ENCODE measurements at places on chromosomes 12 and 14. TPM values are rescaled to one million over a fixed set of nuclear protein-coding genes. Genes with fewer than 3 reads are reported as not detected.

CLSTN3 gene
- 12.9 TPM for total RNA-seq

HNF1A gene
- not detected for total RNA-seq

COX8C gene
- total RNA-seq, result not detected

KRT3 gene
- not detected for total RNA-seq

CIROP gene
- total RNA-seq, result not detected

RD3L gene
- total RNA-seq, result not detected

LMO3 gene
- total RNA-seq, result under 0.01 TPM

SERPINA4 gene
- not detected for total RNA-seq

PLEKHG7 gene
- total RNA-seq, result not detected

AQP6 gene
- total RNA-seq, result not detected

KRT85 gene
- total RNA-seq, result not detected

OR5AU1 gene
- total RNA-seq, result not detected

RHEBL1 gene
- 1.5 TPM for total RNA-seq

GNB3 gene
- 0.40 TPM for total RNA-seq

NID2 gene
- total RNA-seq, result 9.7 TPM

SYNDIG1L gene
- total RNA-seq, result not detected

HOXC12 gene
- not detected for total RNA-seq

ZNF891 gene
- 0.22 TPM for total RNA-seq

RNASE1 gene
- total RNA-seq, result 14.6 TPM

TAPBPL gene
- 6.5 TPM for total RNA-seq

Data from lung microvascular endothelial cell (primary cell).